ENCODE measurements at places on chromosomes 11 and 22. TPM values are rescaled to one million over a fixed set of nuclear protein-coding genes. Genes with fewer than 3 reads are reported as not detected.

DNA sequence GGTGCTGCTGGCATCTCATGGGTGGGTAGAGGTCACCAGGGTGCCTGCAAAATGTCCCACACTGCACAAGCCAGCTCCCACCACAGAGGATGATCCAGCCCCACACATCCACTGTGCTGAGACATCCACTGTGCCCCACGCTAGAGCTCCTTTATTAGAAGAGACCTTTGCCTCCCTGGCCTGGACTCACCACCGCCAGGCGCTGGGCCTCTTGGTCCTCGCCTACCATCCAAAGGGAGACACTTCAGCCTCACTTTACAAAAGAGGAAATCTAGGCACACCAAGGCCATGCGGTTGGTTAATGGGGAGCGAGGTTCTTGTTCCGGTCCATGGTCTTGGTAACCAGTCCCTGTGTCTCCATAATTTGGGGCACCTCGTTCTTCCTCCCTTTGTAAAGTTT is 3.4 kb upstream of the ANO1 start:
- no peak for ATAC-seq

GRCh38 chr11:17743026-17743807 is 8.6 kb downstream of the KCNC1 start:
- no peak for ATAC-seq

DNA sequence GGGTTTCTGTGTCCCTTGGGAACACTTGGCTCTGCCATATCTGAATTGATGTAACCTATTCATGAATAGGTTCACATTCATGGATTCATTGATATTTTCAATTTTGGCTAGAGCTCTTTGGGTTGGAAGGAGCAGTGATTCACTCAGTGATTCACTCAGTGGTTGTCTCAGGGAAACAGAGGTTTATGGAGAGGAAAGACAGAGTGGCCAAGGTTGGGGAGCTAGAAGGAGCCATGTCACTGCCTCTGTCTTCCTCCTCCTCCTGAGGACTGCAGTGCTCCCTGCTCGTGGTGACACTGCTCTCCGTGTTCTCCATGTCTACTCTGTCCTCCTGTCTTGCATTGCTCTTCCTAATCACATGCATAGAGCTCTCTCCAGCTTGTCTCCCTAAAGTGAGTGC is 17.4 kb downstream of the CEP164 start:
- ATAC-seq: peak; percentile 48

Gene HEPHL1
- not detected for total RNA-seq

Gene PNPLA5
- not detected for total RNA-seq

- ATAC-seq: no peak
Observed at GRCh38 chr11:84089072-84090057, 803.2 kb upstream of the CCDC90B start.

Gene CBLIF
- total RNA-seq: not detected

- ATAC-seq: no peak
Observed at GRCh38 chr11:17934194-17934593, 78.7 kb downstream of the SERGEF start.

- ATAC-seq: peak; percentile 20
Observed at GRCh38 chr11:75582506-75582894, 20.4 kb downstream of the SERPINH1 start.

DNA sequence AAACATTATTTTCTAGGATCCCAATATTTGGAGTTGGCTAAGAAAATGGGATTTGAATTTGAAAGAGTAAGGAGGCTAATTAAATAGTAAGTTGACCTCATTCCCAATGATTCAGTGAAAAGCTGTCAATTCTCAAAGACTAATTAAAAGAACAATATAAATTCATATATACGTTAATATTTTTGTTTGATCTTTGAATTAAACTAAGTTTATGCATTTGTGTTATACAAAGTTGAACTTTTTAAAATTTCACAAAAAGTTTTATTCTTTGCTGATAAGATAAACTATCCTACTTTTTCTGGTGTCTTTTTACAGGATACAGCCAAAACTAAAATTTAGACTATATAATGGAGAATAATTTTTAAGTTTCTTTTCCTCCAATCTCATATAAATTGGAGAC is at the start of gene OR5L1:
TSS of gene OR5L1 (plus strand) at position 301 of the 400 bp plus-strand sequence. CDS start 100 bp downstream, outside the sequence.
- no peak for ATAC-seq

DNA sequence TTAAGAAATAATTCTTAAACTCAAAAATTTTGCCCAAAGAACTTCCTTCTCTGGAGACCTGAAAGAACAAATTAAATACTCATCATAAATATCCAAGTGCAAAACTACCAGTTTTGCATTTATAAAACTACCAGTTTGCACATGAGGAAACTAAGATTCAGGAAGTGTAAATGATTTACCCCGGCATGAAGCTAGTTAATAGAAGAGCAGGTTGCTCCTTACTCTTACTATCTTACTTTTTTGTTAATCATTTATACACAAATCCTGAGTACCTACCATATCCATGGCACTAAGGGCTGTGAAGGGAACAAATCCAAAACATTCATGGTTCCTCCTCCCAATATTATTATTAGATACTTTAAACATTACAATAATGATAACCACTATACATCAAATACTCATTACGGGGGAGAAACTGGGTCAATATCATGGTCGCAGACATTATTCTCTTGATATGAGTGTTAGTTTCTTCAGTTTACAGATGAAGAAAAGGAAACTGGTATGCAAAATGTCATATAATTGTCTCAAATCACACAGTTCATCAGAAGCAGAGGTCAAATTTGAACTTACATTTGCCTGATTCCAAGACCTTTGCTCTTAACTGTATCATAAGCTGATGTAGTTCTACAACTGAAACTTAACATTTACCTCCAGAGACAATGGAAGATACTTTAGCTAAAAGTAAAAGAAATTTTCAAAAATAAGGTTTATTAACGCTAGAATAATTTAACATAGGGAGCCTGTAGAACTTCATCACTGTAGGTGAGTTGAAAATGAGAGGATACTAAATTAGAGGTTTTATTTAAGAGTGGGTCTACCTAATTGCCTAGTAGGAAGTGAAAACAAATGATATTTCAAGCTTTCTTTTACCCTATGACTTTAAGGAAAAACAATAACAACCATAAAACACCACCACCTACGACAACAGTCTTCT is 74.5 kb downstream of the FAM76B start:
- ATAC-seq: no peak

DNA sequence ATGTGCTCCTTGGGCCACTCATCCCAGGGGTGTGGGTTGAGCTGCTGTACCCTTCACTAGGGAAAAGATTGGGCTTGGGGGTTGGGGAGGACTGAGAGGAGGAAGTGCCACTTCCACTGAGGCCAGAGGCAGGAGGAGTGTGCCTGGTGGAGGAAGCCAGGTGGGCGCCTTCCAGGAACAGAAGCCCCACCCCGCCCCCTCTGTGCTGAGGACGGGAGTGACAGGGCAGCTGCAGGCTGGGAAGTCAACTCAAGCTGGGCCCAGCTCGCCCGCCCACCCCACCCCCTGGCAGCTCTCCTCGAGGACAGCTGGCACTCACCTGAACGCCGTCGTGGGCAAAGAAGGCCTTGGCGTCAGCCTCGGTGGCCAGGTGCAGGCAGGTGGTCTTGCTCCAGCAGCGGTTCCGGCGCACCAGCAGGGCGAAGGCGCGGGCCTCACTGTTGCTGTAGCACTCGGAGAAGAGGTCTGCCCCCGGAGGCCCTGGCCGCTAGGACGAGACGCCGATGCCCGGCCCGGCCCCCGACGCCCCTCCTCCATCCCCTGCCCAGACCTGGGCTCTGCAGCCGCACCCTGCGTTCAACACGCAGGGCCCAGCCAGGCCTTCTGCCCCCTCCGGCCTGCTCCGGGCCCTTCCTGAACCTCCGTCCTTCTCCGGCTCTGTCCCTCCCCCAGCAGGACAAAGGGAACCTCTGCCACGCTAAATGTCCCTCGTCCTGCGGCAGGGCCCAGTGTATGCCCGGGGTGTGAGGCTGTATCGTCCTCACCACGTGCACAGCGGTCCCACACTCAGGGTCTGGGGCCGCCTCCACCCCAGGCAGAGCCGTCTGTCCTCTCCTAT is 13.4 kb downstream of the TSSC4 start:
- ATAC-seq: no peak

DNA sequence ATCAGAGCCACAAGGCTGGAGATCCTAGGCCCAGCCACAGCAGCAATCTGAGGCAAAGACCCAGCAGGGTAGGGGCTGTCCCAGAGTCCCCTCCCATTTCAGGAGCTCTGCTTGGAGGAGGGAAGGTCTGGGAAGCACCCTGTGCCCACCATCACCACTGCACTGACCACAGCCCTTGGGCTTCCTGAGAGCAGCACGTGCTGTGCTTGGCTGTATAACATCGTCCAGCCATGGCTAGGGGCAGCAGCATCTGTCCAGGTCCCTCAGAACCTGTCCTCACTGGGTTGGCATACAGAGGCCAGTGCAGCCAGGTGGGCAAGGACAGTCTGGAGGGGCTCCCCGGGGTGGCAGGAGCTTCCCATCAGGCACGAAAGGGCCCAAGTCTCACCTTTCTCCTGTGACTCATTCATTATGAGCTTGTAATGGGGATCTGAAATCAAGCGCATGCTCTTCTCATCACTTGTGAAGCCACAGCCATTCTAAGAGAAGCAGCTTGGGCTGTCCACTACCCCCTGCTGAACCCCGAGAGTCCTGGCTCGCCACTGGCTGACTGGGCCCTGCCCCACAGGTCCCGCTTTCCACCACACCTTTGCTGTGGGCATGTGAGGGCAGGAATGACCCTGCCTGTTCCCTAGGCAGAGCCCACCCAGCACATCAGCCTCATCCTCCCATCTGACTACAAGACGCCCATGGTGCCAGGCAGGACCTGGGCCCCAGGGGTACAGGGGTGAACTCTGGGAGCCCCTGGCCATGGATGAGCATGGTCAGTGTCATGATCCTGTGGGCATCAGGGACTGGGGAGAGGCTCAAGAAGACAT is 83.3 kb downstream of the MED15 start:
- ATAC-seq: no peak

- no peak for ATAC-seq
Observed at GRCh38 chr11:28822576-28822975, 714.4 kb downstream of the METTL15 start.

GRCh38 chr11:24234822-24235508 is 261.9 kb upstream of the LUZP2 start:
- ATAC-seq: no peak

Gene HORMAD2
- not detected for total RNA-seq

Gene VPREB1
- total RNA-seq: not detected

Gene GPR137
- 40.6 TPM for total RNA-seq

- no peak for ATAC-seq
Observed at GRCh38 chr22:49676783-49677494, 150.7 kb downstream of the BRD1 start.
